ENCODE measurements at places on chromosomes 5 and 9.

GRCh38 chr5:24222876-24223275 is 421.9 kb downstream of the CDH10 start:
- no peak for DNase-seq

GRCh38 chr5:72604798-72605154 is 97.6 kb upstream of the ZNF366 start:
- DNase-seq: no peak

GRCh38 chr9:85112391-85112790 is 442.9 kb downstream of the NTRK2 start:
- DNase-seq: no peak

GRCh38 chr5:42912184-42912798 is 100.6 kb upstream of the SELENOP start:
- DNase-seq: peak; percentile 15

GRCh38 chr9:84807870-84808390 is 138.4 kb downstream of the NTRK2 start:
- DNase-seq: no peak

DNA sequence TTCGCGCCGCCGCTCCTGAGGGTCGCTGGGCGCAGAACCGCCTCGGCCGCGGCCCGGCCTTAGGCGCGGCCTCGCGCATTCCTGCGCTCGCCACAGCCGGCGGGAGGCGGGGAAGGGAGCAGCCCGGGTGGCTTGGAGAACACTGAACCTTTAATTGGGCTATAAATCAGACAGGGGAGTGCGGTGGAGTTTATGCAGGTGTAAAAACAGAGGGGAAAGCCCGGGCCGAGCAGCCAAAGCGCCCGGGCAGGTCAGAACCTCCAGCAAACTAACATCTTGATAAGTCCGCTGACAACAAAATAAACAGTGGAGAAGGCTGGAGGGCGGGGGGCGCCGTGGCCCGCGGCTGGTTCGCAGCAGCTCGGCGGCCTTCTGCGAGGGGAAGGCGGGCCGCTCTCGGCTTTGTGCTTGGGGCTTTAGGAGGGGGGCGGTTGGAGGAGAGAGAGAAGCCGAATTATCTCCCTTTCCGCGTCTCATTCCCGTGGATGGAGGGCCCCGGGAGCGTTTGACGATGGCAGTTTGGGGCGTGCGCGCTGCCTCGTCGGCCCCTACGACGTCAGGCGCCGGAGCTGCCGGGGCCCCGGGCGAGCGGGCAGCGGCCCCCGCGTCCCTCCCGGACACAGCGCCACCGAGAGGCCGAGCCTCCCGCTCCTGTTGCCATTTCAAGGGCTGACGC is 11.3 kb downstream of the FOXD1 start:
- DNase-seq: no peak

GRCh38 chr9:5721279-5722087 is 92.6 kb downstream of the RIC1 start:
- DNase-seq: no peak

DNA sequence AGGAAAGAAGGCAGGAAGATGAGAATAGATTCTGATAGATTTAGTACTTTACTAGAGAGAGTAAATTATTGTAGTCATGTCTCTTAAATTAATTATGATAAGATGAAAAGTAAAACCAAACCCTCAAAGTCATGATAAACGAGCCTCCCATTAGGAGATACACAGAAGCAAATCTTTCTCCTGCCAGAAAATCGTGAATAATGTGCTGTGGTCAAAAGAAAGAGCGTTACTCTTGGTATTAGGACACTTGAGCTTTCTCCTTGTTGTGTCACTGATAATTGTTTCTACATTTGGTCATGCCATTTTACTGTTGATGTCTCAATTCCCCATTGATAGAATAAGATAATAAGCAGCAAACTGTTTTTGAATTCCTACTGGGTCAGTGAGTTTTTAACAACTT is 562.8 kb upstream of the TLE4 start:
- DNase-seq: no peak

DNA sequence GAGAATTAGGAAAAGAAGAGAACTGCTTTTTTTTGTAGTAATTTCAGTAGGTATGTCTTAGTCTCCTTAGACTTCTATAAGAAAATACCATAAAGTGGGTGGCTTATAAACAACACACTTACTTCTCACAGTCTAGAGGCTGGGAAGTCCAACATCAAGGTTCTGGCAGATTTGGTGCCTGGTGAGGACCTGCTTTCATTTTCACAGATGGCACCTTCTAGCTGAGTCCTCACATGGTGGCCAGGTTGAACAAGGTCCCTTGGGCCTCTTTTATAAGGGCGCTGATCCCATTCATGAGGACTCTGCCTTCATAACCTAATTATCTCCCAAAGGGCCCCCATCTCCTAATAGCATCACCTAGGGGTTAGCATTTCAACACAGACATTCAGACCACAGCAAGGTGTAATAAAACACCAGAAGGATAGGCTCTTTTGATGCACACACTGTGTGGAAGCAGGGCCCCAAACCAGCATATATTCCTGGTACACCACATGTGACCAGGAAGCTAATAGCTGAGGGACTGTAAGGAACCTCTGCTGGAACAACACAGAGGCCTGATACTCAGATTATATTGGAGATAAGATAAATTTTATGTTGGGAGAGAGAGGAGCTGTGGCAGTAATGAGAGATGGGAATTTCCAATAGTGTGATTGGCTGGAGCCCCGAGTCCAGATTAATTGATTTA is 384.9 kb downstream of the RAB3C start:
- no peak for DNase-seq

GRCh38 chr9:69806627-69807026 is 14.0 kb upstream of the CFAP95 start:
- DNase-seq: no peak

- DNase-seq: no peak
Observed at GRCh38 chr5:39109606-39110005, 35.4 kb upstream of the RICTOR start.

GRCh38 chr5:120504057-120504456 is 40.0 kb downstream of the PRR16 start:
- DNase-seq: no peak

DNA sequence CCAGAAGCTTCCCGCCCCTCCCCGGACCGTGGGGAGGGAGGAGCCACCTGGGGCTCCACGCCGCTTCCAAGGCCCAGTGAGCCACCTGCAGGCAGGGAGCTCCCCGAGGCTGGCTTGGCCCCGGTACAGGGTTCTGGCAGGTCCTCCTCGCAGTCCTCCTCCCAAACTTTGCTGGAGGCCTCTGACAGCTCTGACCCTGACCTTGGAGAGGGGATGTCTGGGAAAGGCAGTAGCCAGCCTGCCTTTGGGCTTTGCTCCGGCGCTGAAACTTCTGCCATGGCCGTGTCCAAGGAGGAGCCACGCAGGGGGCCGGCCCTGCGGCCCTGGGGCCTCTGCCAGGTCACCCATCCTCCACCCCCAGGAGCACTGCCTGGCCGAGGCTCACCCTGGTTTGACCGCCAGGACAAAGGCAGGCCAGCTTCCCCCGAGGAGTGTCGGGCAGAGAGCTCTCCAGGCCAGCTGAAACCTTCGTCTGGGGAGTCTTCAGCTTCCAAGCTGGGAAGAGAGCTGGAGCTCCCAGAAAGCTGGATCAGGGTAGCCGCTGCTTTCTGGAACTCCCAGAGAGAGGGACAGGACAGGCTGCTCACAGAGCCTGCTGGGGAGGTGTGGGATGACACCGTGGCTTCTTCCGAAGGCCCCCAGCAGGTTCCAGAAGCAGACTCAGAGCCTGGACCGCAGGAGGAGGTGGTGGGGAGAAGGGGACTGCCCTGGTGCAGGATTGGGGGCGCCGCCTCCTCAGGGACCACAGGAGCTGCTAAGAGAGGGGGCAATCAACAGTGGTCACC is 9.0 kb upstream of the QSOX2 start:
- no peak for DNase-seq

DNA sequence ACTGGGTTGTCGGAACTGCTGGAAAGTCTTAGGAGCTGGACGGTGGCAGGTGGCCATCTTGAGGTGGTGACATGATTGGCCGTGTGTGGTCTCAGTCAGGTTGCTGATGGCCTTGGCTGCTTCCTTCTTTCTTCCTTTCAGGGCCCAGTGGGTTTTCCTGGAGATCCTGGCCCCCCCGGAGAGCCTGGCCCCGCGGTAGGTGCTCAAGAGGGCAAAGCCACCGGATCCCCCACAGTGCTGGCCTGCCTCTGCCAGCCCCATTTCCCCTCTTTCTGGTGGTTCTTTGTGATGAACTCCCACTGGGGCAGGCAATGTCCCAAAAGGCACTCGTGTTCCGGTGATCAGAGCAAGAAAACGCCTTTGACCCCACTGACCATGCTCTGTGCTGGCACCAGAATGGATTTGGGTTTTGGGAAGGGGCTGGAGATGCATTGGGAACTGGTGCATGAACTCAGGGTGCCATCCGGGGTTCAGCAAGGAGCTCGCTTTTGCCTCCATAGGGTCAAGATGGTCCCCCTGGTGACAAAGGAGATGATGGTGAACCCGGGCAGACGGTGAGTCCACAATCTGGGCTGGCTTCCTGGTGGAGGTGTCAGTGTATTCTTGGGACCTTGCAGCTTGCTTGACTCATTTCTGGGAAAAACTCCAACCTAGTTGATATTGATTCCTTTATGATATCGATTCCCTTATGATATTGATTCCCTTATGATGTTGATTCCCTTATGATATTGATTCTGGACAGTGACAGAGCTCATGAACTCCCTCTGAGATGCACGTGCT is 65.0 kb upstream of the FCN2 start:
- DNase-seq: no peak

DNA sequence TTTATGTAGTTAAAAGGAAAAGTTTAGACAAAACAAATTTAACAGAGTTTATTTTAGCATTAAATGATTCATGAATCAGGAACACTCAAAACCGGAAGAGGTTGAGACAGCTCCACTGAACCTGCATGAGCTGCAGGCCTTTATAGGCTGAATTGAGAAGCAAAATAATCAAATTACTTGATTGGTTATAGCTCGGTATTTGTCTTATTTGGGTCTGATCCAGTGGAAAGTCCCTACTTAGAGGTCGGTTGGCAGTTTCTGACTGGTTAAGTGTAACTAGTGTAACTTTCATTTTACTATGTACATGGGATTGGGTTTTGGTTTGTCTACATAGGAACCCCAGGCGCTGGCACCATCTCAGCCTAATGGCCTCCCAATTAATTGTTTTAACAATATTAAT is 74.1 kb upstream of the PIK3R1 start:
- DNase-seq: no peak

- DNase-seq: no peak
Observed at GRCh38 chr5:105554568-105555169, 1992.1 kb upstream of the NUDT12 start.

- DNase-seq: no peak
Observed at GRCh38 chr9:134413890-134414623, 87.8 kb downstream of the RXRA start.

DNA sequence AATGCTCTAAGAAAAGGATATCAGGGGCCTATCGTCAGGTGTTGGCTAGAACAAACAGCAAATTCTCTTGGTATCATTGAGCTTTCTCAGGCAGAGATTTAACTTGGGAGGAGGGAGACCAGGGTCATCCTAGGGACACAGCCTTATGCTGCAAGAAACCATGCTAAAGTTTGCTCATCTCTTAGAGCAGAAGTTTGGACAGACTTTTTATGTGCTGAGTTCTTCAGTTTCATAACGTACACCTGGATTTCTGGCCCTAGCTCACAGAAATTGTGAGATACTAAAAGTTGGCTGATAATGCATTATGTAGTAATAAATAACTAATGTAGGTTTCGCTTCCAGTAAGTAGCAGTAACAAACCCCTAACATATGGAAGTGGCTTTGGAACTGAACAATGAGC is 1359.8 kb upstream of the CDH9 start:
- no peak for DNase-seq

DNA sequence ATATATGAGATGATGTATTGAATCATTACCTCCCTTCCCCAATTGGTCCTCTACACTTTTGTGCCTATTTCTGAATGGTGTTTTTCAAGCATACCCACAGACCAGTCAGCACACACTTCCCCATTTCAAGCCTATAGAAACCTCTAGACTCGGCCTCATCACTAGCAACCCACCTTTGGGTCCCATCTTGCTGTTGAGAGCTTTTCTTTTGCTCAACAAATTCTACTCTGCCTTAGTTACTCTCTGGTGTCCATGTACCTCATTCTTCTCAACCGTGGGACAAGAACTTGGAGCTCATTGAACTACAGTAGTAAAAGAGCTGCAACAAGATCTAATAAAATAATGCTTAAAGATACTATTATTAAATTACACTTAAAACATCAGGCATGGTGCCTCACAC is 49.0 kb upstream of the KDM4C start:
- no peak for DNase-seq

- no peak for DNase-seq
Observed at GRCh38 chr9:14881006-14881405, 29.2 kb downstream of the FREM1 start.

- no peak for DNase-seq
Observed at GRCh38 chr5:77080905-77081304, 6.2 kb downstream of the ZBED3 start.

DNA sequence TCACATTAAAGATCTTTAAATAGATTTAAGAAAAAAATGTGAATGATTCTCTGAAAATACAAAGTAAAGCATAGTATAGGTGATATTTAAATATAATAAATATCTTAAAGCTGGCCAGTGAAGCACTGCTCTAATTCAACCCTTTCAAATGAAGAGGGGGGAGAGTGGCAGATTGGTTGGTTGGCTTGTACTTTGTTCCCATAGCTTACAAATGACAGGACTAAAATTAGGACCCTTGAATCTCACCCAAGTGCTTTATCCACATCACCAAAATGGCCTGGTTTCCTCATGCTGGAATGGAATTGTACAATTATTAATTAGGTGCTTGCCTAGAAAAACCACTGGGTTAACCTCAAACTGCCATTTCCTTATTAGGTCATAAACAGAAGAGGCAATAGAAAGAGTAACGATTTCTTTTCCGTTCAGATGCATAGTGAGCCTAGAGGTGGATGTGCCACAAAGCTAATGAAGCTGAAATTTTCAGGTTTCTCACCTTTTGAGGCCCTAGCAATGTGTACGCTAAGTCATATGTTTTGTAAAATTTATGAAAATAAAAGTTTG is 354.5 kb upstream of the CDH6 start:
- DNase-seq: no peak

GRCh38 chr5:65171645-65172044 is 310.1 kb downstream of the ADAMTS6 start:
- no peak for DNase-seq

DNA sequence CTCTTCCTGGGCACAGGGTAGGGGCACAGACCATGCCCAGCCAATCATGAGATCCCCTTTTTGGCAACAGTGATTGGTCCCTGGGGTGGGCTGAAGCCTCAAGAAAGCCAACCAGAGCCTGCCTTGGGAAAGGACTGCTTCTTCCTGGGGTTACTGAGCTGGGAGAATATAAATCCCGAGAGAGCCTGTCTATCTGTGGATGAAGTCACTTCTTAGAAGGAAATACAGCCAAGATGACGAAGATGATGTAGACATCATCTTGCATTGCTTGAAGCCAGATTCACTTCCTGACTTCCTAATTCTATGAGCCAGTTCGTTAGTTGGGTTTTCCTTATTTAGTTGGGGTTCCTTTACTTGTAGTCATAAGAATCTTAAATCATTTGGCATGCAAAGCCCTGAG is 50.1 kb upstream of the PWWP2A start:
- DNase-seq: no peak

- DNase-seq: no peak
Observed at GRCh38 chr9:84371737-84372136, 31.2 kb upstream of the SLC28A3 start.

All from GDM1 (cell line).